GM12864 (cell line): ENCODE measurements at places on chromosomes 2 and 18.

DNA sequence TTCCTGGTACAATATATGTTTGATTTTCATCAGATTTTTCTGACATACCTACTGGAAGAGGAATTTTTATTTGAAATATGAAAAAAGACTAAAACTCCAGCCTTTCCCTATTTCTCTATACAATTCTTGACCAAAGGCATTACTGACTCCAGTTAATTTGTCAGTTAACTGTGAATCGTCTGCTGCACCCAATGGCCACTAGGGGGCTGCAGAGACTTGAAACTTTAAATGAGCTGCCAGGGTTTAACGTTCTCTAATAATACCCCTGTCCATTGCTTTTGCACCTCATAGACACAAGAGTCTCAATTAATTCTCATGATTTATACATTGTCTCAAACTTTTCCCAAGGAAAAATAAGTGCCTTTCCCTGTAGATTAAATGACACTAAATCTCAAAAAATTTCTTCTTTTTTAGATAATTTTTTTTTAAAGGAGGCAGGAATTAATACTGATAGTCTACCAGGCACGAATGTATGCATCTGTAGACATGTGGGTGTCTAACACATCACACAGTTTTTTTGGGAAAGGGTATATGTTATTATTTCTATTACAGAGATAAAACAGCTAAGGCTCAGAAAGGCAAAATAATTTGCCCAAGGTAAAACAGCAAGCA, 1.8 kb upstream of the ALK start:
- peak; percentile 16 for DNase-seq

DNA sequence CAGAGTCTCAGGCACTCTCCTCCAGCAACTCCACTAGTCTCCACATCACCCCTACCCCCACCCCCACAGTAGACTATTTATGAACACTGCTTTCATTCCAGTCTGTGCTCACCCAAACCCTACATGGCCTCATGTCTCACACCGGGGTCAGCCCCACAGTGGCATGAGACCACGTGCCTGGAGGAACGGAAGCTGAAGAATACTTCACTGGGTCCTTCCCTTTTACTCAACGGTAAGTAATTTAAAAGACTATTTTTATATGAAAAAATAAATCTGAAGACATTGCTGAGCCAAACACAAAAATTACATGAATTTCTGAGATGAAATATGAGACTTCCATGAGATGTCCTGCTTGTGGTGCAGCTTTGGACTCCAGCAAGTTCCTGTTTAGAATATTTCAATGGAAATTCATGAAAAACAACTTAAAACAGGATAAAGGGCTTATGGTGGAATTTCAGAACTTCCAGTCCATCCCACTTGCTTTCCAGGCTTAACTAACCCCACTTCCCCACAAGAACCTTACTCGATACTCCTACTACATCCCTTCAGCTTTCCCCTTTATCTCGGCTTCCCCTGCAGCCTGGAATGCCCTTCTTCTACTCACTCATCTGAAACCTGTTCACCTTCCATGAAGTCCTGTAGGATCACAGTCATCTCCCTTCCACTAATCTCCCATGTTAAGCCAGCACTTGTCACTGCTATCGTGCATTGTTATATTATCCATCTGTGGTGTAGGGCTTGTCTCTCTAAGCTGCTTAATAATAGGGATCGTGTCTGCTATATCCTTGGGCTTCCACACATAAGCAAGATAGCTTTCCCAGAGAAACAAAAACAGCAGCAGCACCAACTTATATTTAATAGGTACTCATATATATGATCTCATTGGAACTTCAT, 47.9 kb downstream of the SLC14A1 start:
- no peak for DNase-seq

GRCh38 chr2:158511706-158512105, 55.0 kb downstream of the PKP4 start:
- no peak for DNase-seq

GRCh38 chr18:23062011-23062410, 73.3 kb upstream of the CABLES1 start:
- DNase-seq, result no peak

GRCh38 chr2:20349513-20349921, 1.1 kb downstream of the PUM2 start:
- no peak for DNase-seq

GRCh38 chr18:40980171-40980570, 974.9 kb upstream of the PIK3C3 start:
- no peak for DNase-seq

DNA sequence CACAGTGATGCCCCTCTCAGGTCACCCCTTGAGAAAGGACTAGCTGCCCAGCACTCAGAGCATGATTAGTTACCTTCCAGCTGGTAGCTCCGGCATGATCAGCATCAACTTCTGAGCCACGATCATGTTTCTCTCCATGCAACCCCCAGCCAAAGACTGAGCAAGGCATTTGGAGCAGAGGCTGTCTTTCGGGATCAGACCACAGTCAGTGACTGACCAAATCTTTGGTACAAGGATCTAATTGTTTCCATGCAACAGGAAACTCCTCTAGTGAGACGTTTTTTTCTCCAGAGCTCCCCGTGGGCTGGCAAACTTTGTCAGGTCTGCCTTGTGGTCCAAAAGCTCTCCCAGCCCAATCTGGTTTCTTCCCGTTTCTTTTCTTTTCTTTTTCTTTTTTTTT, 244.3 kb downstream of the METTL4 start:
- no peak for DNase-seq

GRCh38 chr2:229835596-229836283, 86.1 kb downstream of the TRIP12 start:
- DNase-seq, result no peak

GRCh38 chr2:24579053-24579803, 88.2 kb downstream of the NCOA1 start:
- DNase-seq, result no peak

- DNase-seq, result no peak
Observed at GRCh38 chr18:62583376-62583775, 60.6 kb downstream of the ZCCHC2 start.

GRCh38 chr2:30964334-30965005, 157.2 kb upstream of the CAPN13 start:
- DNase-seq, result no peak

GRCh38 chr18:44986933-44987332, 306.2 kb downstream of the SETBP1 start:
- no peak for DNase-seq

DNA sequence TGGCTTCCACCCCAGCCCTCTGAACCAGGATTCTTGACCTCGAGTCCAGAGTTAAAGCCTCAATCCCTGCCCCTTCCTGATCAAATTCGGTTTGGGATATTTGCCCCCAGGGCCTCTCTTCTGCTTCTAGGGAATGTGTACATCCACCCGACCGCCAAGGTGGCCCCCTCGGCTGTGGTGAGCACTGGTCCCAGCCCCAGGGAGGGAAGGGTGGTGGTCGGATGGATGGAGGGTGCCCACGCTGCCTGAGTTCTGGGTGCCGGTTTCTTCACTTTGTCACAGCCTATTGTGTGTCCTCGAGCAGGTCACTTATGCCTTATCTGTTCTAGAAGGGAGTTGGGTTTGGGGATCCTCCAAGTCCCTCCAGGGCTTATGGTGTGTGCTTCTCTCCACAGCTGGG, 6.9 kb downstream of the GMPPA start:
- no peak for DNase-seq

GRCh38 chr18:8299054-8299980, 309.9 kb upstream of the RAB12 start:
- DNase-seq, result no peak

DNA sequence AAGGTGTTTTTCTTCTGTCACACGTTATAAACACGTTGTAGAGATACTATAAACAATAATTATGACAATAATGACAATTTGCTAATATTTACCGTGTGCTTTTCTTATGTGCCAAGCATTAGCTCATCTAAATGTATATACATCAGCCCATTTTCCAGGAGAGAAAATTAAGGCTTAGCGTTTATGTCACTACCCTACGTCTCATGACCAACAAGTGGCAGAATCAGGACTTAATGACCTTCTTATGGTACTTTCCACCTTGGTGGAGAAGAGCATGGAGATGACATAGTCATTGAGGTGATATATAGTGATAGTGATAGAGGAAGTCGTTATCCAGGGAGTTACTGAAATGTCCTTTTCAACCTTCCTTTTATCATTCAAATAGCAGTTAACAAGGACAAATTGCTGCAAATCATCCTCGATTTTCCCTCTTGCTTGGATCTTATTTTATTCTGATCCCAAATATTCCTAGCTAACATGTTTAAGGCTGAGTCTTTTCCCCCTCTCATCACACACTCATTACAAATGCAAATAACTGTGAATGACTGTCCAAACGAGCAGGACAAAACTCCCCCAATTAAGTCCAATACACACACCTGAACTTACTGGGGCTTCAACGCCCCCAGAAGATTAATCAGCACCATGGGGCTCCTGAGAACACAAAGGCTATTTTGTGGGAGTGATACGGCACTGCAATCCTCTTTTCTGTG, 27.3 kb downstream of the SPRED2 start:
- no peak for DNase-seq

- DNase-seq, result no peak
Observed at GRCh38 chr2:35454966-35455638, 900.5 kb upstream of the CRIM1 start.

- DNase-seq, result no peak
Observed at GRCh38 chr18:27861539-27861938, 315.4 kb downstream of the CDH2 start.

DNA sequence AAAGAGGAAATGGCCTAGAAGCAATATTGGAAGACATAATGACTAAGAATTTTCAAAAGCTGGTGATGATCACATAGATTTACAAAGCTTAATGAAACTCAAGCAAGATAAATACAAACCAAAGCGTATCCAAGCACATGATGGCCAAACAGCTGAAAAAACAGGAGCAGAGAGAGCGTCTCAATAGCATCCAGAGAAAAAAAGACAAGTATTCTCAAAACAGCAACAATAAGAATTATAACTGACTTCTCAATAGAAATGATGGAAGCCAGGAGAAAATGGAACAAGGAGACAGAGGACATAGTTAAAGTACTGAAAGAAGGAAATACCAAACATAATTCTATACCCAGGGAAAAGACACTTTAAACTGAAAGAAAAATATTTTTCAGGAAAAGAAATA, 437.2 kb upstream of the TNP1 start:
- DNase-seq, result no peak

DNA sequence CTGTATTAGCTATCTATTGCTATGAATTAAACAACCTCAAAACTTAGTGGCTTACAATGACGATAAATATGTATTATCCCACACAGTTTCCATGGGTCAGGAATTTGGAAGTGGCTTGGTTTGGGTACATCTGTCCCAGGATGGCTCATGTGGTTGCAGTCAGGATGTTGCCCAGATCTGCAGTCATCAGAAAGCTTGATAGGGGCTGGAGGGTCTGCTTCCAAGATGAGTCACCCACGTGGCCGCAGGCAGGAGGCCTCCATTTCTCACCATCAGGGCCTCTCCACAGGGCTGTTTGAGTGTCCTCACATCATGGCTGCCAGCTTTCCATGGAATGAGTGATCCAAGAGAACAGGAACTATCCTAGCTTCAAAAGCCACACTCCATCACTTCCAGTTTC, 46.4 kb downstream of the CHRNA1 start:
- DNase-seq, result no peak

- DNase-seq, result no peak
Observed at GRCh38 chr2:109194620-109194937, 65.6 kb downstream of the SH3RF3 start.

- no peak for DNase-seq
Observed at GRCh38 chr18:52275817-52276216, 64.2 kb upstream of the DCC start.

DNA sequence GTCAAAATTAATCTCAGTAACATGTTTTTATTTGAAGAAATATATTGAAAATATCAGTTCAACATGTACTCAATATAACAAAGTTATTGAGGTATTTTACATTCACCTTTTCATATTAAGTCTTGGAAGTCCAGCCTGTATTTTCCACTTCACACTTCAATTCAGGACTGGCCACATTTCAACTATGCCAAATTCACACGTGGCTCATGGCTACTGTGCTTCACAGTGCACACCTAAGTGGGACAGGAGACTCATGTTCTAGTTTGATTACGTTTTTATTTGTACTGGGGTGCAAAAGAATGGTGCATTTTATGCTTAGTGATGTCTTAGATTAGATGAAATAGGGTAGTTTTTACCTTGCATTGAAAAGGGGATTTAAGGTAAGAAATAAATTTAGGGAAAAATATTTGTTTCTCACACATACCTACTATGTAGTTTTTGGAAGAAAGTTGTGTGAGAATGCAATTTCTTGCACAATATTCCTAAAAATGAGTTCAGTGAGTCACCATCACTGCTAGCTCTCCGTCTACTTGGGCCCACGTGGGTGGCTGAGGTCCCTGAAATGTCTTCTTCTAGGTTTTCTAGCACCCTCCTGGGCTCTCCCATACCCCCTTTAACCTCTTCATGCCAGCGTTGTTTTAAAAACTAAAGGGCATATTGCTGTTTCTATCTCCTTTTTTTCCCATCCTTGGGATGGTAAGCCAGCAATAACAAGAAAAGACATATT, 87.0 kb downstream of the ST6GAL2 start:
- DNase-seq, result no peak

DNA sequence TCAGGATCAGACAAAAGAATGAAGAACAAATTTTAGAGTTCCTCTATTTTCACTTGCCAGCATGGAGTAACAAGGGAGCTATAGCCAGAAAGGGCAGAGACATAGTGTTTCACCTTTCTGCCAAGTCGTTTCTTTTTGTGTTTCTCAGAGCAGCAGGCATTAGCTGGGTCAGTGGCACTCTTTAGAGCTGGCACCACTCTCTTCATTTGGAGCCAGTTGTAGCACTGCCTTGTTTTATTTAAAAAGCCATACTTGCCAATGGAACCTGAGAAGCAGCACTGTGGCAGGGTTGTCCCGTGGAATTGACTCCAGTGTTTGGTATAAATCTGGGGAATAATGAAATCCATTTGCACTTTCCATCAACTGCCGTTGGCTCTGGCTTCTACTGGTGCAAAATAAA, 64.0 kb downstream of the LRRTM4 start:
- no peak for DNase-seq

- no peak for DNase-seq
Observed at GRCh38 chr2:120498576-120499394, 152.8 kb downstream of the INHBB start.

DNA sequence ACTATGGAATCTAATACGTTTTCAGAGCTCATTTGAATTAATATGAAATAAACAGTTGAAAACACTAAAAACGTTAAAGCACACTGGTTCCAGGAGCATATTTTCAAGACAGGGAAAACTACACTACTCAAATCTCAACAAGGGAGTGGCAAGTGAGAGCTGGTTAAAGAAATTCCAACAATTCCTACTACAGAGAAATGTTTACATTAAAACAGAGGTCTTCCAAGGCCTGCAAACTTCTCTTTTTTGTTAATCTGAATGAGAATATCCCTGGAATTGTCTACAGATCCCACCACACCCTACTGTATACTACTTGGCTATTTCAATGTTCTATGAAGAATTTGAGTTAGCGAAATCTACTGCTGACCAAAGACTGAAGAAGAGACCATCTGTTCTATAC, 231.5 kb downstream of the ZEB2 start:
- DNase-seq, result no peak

- no peak for DNase-seq
Observed at GRCh38 chr2:42345986-42346385, 15.0 kb downstream of the COX7A2L start.
